ENCODE measurements at places on chromosomes 7 and 10.

- DNase-seq = no peak
Measured at GRCh38 chr7:30842542-30843451, 68.9 kb upstream of the AQP1 start.

- DNase-seq = no peak
Measured at GRCh38 chr10:16848562-16849154, 31.4 kb upstream of the RSU1 start.

DNA sequence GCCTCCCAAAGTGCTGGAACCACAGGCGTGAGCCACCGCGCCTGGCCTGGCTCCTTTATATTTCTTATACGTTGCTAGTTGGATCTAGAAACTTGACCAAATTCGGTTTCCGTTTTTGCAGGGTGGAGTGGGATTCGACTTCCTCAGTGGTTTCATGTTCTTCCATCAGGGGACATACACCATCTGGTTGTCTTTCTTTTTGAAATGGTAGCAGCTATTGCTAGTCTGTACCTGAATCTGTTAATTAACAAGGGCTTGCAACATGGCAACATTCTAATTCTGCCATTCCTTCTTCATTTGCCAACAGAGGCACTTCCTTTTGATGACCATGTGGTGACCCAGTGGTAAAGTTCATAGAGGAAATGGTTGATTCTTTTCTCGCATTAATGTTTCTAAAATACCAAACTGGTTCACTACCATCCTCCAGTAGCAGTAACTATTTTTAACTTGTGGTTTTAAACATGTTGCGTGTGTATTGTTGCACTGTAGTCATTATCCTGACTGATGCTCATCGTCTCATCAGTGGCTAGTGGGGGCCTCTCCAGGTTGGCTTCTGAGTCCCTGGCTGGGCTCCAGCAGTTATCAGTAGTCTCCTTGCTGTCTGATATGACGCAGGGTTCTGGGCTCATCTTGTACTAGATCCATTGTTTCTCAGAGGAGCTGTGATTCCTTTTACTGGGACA, 159.2 kb downstream of the RGS10 start:
- no peak for DNase-seq

DNA sequence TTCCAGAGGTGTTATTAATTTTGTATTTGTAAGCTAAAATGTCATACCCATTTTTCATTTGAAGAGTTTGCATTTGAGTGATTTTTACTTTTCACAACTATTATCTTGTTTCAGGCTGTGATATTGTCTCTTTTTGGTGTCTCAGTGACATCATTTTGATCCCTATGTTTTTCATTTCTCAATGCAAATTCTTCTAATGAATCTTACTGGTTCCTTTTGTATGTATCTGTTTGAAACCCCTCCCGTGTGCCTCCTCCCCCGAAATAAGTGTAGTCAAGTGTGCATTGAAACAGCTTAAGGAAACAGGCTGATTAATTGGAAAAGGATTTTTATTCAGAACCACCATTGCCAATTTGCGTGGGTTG, 77.8 kb downstream of the SHH start:
- DNase-seq = no peak

DNA sequence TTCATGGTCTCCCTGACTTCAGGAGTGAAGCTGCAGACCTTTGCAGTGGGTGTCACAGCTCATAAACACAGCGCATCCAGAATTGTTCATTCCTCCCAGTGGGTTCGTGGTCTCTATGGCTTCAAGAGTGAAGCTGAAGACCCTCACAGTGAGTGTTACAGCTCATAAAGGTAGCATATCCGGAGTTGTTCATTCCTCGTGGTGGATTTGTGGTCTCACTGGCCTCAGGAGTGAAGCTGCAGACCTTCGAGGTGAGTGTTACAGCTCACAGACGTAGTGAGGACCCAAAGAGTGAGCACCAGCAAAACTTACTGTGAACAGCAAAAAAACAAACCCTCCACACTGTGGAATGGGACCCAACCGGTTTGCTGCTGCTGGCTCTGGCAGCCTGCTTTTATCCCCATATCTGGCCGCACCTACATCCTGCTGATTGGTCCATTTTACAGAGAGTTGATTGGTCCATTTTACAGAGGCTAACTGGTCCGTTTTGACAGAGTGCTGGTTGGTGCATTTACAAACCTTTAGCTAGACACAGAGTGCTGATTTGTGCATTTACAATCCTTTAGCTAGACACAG, 308.8 kb downstream of the PTPRN2 start:
- DNase-seq = no peak

- no peak for DNase-seq
Measured at GRCh38 chr10:5856701-5857004, 33.0 kb downstream of the ANKRD16 start.

DNA sequence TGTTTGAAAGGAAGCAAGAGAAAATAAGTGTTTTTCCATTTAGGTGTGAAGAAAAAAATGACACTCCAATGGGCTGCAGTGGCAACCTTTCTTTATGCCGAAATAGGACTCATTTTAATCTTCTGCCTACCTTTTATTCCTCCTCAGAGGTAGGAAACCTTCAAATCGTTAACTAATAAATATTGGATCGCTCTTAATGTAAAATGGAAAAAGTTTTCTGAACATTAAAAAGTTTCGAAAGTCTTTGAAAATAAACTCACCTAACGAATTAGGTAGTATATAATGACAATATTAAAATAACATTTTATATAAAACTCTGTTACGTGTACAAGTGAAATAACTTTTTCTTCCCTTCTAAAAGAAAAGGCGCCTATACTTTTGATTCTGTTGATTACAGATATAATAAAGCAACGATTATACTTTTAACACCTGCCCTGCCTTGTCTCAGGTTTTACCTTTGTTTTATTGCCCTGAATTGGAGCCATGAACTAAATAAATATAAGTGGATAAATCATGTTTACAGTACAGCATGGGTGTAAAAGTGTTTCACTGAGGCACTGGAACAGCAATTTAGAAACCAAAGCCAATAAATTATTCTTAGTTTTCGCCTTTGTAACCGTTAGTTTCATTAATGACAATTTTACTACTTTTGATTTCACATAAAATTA, 804 bp downstream of the BCAP29 start:
- DNase-seq = no peak

- no peak for DNase-seq
Measured at GRCh38 chr10:79107736-79108264, 39.0 kb downstream of the ZMIZ1 start.

- no peak for DNase-seq
Measured at GRCh38 chr7:43112459-43112940, at the start of gene HECW1. Gene HECW1, plus strand, starts transcription at chr7:43112647. Its CDS starts 131,259 bp downstream, at chr7:43243906.

DNA sequence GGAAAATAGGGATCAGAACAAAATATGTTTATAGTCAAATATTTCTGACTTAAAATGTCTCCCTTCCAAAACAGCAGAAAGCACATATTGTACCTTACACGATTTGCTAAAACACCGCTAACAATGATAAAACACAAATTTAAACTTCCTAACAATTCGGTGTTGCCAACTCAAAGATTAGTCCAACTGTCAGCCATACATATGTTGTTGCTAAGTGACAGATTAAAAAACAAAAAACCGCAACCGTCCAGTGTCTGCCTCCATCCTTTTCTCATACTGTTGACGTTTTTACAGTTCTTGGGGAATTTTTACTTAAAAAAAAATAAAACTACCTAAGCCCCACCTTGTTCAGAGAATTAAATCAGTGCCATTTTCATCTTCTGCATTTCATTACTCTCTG, 118.0 kb downstream of the RAB11FIP2 start:
- DNase-seq = no peak

DNA sequence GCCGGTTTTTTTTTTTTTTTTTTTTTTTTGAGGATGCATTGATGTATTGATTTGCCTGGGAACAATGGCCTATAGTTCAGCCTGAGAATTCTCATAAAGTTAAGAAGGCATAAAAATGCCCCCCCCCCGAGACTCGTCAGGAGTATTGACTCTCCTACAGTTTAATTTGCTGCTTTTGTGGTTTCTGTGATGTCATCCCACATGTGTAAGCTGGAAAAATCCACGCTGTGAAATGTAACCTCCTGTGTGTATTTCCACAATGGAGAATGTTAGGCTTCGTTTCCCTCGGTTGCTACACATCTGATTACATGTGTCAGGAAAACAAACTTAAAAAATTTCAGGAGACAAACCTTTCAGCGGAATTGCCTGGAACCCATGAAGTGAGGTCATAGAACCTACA, 117.9 kb downstream of the FANK1 start:
- no peak for DNase-seq

DNA sequence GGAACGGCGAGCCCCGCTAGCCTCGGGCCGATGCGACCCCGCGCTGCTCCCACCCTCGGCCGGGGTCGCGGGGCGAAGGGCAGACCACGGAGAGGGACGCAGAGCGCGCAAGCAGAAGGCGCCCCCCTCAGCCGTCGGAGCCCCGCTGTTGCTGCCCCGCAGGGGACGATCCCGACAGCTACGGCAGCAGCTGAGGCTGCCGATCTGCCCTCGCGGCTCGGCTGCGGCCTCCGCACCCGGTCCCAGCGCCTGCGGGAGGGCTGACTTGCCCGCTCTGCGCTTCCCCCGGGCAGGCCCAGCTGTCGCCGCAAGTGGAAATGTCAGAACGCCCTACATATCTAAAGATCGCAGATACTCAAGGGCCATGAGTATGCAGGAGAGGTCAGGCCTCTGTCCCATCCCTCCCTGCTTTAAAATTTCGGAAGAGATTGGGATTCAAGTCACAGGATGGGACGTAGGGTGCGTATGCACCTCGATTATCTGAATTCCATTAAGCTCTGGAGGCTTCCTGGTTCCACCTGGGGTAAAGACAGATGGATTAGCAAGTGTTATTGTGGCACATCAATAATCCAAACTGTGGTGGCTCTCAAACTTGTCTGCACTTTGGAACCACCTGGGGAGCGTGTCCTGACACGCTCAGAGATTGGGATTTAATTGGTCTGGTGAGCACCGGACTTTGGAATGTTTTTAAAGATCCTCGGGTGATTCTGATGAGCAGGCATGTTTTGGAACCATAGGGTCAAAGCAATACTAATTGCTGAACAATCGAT, at the start of gene CRPPA:
Gene CRPPA (minus strand): TSS at position 206 of the 770 bp plus-strand sequence. CDS start 216 bp downstream, outside the sequence.
- DNase-seq = peak; percentile 21

DNA sequence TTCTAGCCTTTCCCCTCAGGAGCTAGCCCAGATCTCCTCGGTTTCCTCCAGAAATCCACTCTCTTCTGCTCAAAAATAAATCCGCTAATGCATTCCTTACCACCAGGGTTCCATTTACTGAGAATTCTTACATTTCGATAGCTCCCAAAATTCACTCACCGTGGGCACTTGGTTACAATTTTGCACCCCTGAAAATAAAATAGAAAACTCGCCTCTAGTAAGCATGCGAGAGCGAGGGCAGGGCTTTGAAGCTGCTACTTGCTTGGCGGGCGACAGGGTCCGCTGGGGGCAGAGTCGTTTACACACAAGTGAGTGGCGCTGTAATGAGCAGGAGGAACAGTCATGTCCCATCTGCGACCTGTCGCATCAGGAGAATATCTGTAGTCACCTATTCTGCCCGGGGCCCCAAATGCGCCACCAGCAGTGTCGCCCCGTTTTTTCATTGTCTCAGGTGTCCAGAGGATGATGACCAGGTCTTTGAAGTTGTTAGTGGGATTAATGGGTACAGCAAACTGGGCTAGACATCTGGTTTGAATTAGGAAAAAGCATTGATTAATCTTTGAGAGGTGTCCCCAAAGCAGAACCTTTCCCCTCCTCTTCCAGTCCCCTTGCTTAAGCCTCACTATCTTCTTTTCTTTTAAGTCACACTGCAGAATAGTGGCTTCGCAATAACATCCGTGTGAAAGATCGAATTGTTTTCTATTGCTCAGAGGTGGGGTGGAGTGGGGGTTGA, 1.2 kb upstream of the MEOX2 start:
- DNase-seq = no peak

DNA sequence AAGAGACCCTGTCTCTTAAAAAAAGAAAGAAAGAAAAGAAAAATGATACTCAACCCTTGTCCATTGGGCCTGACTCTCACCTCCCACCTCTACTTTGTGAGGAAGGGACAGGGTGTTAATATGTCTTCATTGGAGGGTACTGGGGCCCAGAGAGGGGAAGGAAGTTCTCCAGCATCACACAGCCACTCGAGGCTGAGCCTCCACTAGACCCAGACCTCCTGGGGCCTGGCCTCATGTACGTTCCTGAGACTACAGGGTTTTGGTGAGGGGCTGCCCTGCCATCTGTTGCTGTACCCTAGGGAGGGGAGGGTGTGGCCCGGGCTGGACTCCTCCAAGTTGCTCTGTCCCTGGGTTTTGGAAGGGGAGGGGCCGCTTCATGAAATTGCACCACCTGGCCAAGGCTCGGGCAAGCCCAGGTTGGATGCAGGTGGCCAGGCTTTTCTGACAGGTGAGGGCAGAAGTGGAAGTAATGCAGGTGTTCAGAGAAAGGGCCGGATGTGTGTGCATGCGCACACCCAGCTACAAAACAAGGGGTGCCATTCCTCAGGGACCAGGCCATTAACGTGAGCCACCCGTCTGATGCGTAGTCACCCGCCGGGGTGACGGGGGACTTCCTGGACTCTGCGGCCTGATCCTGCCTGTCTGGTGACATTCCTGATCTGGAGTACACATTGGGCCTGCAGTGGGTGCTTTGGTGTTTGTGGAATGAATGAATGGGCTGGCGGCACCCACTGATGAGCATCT, 21.7 kb downstream of the GTF2IRD1 start:
- DNase-seq = no peak

DNA sequence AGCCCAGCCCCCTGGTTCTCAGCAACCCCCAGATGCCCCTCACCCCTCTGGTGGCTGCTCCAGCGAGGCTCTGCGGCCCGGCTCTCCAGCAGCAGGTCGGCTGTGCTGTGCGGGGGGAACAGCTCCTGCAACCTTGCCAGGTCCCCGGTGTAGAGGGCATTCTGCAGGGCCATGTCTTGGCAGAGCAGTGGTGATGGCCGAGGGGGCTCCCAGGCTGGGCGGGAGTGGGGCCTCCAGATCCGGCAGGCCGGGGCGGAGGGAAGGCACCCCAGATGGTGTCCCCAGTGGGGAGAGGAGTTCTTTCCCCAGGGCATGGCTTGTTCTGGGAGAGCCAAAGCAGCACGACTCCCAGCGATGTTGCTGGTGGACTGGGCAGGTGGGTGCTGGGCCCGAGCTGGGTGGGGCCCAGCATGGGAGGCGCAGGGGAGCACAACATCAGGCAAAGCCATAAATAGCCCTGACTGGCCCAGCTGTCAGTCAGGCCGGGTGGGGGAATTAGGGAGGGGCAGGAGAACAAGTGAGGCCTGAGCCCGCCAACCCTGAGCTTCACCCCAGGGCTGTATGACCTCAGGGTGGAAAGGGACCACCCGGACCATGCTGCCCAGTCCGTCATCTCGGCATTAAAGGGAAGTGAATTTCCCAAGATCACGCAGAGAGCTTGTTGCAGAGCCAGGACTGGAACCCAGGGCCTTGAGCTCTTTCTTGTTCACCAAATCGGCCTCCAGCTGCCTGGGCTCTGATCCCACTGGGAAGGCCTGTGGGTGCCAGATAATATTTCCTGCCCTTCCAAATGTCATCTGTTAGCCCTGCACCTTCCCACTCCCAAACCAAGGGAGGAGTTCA, 580 bp upstream of the ASB10 start:
- no peak for DNase-seq

DNA sequence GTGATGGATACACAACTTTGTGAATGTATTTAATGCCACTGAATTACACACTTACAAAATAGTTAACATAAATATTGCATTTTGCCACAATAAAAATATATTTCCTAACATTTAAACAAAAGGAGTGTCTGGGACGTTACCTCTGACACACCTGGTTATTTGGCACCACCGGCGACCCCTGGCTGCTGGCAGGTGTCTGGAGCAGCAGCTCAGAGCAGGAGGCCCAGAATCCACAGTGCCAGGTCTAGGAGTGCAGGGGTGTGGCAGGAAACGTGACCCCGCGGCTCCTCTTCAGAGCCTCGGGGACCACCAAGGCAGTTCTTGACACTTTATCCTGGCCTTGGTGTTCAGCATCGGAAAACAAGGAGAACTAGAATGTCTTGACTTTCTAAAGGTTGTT, 46.3 kb downstream of the MGMT start:
- no peak for DNase-seq
